ENCODE measurements at places on chromosomes 2 and 18. TPM values are rescaled to one million over a fixed set of nuclear protein-coding genes. Genes with fewer than 3 reads are reported as not detected.

Gene PAX3
- not detected for total RNA-seq

Gene B3GNT7
- 1.6 TPM for total RNA-seq

Gene MYL1
- total RNA-seq = not detected

Gene STON1
- 0.93 TPM for total RNA-seq

Gene CFAP221
- total RNA-seq = 1.2 TPM

Gene ABCB11
- total RNA-seq = 68.5 TPM

DNA sequence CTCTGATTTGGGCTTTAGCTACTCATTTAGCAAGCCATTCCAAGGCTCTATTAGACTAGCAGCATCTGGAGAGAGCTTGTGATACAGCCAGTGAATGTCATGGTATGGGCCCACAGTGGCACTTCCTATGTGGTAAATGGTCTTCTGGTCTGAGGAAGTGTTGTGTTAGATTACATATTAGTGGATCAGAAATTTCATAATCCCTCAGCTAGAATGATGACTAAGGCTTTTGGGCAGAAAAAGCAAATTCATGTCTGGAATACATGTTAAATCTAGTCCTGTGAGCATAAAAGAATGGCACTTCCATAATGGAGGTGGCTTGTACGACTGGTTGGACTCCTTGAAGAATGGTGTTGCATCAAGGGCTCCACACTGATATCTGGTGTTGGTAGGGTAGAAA lies 436.8 kb upstream of the CWC22 start:
- no peak for DNase-seq

- DNase-seq = no peak
Observed at GRCh38 chr2:189516546-189516945, 64.0 kb downstream of the SLC40A1 start.

DNA sequence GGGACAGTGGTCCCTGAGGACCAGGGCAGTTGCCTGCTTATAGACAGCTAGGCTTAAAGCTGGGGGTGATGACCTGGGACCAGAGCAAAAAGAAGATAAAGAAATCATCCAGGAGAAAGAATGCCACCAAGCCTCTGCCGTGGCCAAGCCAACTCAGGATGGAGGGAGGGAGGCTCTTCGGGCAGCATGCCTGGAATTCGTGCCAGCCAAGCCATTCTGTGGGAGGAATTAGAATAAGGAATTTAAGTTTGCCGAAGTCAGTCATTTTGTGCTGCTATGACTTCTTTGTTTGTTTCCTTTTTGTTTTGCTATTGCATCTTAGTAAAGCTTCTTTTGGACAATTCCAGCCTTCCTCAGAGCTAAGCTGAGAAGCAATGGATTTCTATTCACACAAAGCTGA lies 124.1 kb downstream of the EN1 start:
- DNase-seq = no peak

DNA sequence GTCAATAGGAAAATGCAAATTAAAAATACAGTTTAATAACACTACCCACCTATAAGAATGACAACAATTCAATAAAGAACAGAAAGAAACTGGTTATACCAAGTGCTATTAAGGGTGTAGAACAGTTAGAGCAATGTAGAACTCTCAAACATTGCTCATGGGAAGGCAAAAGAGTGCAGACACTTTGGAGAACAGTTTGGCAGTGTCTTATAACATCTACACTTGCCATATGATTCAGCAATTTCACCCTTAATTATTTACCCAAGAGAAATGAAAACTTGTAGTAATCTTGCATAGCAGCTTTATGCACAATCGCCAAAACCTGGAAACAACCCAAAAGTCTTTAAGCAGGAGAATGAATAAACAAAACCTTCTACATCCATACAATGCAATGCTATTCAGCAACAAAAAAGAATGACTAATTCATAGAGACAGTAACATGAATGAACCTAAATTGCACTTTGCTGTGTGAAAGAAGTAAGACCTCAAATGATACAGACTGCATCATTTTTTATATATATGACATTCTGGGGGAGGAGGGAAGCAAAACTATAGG lies 455.2 kb downstream of the THSD7B start:
- no peak for DNase-seq

GRCh38 chr2:152710713-152711112 lies 6.5 kb downstream of the PRPF40A start:
- DNase-seq = no peak

DNA sequence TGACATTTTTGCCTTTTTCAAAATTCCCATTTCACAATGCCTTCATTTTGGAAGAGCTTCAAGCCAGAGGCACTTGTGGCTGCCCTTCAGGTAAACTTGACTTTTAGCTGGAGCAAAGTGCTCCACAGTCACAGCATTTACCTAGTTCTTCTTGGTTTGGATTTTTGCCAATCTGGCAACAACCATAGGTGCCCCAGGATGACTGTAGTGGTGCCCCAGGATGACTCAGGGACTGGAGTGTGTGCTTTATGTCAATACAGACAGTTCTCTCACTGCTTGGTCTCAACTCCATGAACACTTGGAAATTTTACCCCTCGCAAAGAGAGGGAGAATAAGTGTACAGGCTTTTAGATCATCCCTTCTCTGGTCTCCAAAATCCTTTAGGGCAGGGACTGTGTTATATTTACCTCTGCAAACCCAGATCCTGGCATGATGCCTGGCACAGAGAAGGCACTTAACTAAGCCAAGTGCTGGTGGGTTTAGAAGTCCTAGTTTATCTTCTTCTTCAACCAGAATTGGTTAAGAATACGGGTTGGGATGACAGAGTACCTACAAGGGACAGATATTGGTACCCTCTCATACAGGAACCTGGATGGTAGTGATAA lies 15.3 kb upstream of the PTPN4 start:
- no peak for DNase-seq

DNA sequence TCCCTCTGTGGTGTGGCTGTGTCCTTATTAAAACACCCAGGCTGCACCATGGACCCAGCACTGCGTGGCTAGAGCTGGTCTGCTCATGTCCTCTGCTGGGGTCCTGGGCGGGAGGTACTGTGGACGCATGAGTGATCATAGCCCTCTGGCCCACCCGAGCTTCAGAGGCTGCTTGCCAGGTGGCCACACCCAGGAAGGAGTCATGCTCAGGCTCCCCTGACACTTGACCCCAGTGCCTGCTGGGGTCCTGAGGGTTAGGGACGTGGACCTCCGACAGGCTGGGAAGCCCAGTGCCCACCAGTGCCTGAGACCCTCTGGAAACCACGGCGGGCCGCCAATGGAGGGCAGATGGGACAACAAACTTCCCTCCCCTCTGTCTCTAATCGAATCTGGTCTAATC lies 66.3 kb upstream of the HS6ST1 start:
- no peak for DNase-seq

- DNase-seq = no peak
Observed at GRCh38 chr18:5543036-5543680, 639 bp downstream of the EPB41L3 start.

DNA sequence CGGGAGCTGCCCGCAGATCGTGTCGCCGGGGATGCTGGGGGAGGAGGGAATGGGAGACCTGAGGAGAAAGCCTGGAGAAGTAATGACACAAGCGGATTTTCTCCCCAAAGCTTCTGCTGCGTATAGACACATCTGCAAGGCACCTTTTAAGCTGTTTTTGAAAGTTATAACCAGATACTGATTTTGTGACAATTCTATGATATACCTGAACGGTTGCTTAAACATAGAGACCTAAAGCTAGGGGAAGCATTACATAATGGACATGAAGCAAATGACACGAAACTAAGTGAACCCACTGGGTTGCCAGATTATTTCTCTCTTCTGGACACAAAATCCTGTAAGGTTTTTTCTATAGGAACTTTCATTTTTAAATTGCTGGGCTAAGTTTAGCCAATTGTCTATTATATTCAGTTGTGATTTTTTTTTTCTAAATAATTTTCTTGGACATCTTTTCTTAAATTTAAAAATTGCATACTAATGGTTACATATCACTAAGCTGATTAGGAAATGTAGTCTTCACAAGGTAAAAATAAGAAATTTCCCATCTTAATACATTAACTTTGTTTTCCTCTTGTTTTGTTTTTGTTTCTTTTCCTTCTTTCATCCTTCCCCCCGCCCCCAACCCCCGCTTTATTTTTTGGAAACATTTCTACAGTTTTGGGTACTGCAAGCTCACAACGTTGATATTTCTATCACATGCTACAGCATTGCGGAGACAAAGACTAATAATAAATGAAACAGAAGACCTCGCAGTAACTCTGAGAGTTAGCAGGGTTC lies 1.3 kb downstream of the OSBPL6 start:
- no peak for DNase-seq

DNA sequence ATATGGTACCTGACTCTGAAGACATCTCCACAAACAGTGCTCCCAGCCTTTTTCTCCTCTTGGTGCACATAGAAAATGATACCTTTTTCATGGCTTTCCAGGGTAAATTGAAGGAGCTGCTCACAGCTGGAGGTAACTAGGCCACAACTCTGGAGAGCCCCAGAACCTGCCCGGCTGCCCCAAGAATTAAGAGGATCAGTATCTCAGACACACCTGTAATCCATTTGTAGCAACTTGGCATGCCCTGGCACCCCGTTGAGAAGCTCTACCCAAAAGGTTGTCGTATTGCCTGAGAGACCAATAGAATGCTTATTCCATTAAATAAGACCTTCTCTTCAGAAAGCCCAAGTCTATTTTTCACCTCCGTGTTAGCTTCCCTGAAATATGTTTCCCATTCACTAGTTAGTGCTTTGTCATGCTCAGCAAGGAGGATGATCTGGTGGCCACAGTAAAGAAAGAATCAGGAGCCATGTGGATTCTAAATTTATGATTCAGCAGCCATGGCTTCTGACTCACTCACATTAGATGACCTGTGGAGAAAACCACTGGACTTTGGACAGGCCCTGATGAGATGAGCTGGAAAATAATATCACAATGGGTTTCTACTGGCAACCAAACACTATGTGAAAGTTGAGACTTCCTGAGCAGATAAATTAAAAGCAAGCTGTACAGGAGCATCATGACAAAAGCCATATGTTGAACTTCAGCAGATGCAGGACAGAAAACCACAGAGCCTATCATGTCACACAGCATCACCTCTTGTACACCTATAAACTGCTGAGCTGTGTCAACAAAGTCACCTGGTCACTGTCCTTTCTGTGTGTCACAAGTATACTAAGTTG lies 253.3 kb upstream of the OSR1 start:
- no peak for DNase-seq

DNA sequence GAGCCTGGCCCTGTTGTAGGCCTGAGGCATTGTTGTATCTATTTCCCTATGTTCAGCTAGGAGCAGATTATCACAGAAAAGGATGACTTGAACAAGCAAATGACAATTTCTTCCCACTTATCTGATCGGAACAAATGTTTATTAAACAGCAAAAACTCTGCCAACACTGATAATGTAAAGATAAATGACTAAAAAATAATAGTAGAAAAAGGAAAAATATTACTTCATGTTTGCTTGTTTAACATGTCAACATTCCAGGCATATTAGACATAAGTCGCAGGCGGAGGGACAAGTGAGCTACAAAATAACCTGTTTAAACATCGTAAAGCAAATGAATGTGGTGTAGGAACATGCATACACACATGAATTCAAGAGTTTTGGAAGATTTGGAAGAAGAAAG lies 257.9 kb downstream of the TMX3 start:
- no peak for DNase-seq

- no peak for DNase-seq
Observed at GRCh38 chr2:62814123-62814522, 108.6 kb downstream of the EHBP1 start.

Data from left lobe of liver (tissue), 2 donors.